ENCODE measurements at places on chromosomes 2 and 18.

- DNase-seq, result no peak
Observed at GRCh38 chr2:170298861-170299429, 121.0 kb downstream of the MYO3B start.

DNA sequence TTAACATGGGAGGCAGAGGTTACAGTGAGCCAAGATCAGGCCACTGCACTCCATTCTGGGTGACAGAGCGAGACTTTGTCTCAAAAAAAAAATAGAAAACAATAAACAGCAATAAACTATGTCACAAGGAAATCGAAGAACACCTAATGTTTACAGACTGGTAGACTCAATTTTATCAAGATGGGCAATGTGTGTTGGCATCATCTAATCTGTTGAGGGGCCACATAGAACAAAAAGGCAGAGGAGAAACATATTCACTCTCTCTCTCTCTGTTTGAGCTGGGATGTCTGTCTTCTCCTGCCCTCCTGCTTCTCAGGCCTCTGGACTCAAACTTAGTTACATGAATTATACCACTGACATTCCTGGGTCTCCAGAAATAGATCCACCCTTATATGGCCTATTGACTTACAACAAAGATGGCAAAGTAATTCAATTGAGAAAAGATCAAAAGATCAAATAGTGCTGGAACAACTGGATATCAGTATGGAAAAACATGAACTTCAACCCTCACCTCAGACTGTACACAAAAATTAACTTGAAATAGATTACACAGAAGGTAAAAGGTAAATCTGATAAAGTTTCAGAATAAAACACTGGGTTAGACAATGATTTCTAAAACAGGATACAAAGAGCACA, 703.8 kb upstream of the CRIM1 start:
- no peak for DNase-seq

DNA sequence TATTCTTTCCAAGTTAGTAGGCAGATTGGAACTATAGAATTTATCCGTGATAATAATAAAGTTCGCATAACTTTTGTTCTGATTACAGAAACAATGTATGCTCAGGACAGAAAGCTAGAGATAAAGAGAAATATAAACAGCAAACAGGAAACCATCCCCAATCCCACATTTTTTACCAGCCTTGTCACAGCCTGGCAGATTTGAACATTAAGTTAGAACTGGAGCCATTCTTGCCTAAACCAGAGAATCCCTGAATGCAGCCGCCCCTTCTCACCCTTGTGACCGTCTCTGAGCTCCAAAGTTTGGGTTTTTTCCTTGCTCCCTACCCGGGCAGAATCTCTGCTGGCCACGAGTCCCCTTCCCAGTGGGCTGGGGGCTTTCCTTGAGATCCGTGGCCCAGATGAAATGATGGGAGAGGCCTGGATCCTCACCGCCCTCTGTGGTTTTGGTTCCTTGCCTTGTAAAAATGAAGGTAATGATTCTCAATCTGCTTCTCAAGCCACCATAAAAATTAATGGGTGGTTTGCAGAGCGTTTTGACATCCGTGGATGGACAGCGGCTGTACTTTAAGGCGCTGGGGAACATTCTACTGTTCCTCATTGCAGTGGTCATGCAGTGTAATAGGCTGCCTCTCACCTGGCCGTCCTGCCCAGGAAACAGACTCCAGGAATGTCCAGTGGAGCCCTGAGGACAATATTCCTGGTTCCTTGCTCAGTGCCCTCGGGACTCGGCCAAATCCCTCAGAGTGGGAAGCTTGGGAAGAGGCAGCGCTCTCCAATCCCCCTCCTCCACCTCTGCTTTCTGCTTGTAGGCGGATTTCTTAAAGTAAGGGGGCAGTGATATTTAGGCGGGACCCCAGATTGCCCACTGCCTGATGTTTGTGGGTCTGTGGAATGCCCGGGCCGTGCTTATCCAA, 1.6 kb downstream of the SH3BP4 start:
- no peak for DNase-seq

- DNase-seq, result no peak
Observed at GRCh38 chr2:168712053-168712452, 90.4 kb upstream of the NOSTRIN start.

DNA sequence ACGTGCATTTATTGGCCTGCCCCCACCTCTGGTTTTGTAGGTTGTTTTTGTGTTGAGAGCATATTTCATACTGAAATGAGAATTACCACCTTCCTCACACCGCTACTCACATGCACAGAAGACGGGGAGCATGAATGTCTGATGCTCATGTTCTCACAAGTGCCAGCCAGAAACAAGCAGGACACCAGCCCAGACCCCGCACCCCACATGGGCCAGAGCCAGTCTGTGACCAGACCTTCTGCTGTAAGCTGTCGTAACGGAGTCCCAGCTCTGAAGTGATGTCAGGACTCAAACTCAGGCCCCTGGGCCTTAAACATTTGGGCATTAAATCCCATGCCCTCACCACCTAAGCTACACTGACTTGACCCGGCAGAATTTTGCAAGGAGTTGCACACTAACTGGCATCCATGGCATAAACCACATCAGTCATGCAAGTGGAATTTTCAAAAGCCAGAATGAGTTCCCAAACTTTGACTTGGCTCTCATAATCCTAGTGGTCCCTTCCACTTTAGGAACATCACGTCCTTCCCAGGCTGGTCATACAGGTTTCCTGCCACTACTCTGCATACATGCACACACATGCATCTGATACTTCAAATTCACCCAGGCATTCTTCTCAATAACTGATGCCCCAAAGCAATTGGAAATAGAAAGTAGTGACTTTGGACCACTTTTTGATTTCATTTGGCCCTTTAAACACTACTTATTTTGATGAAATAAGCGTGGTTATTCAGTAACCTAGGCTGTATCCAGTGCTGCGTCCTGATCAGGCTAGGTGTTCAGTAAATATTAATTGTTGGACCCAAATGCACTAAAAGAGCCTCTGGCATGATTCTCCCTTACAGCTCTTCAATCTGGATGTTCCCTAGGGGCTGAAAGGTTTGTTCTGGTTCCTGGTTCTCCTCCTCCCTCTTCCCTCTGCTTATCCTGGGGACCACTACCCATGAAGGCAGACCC, 223.1 kb upstream of the ID2 start:
- no peak for DNase-seq

GRCh38 chr2:126513033-126513432, 142.9 kb upstream of the GYPC start:
- no peak for DNase-seq

- DNase-seq, result no peak
Observed at GRCh38 chr2:230434677-230435324, 18.8 kb downstream of the SP100 start.

GRCh38 chr2:105323111-105323510, 6.4 kb downstream of the TGFBRAP1 start:
- DNase-seq, result no peak

DNA sequence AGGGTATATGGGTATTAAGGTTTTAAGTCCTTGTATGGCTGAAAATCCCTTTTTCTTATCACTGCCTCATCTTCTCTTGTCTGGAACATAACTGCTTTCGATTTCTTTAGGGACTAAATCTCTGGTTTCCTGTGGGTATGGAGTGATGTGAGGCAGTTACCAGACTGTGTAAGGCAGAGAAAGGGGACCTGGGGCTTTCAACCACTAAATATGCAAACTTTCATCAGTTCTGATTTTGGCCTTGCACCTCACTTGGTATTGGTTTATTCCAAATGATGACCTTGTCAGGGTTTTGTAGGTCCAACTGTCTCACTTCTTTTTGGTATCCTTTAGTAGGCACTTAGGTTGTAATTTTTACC, 9.3 kb downstream of the MAP4K4 start:
- DNase-seq, result no peak

- DNase-seq, result no peak
Observed at GRCh38 chr2:174635015-174635593, 37.5 kb upstream of the WIPF1 start.

DNA sequence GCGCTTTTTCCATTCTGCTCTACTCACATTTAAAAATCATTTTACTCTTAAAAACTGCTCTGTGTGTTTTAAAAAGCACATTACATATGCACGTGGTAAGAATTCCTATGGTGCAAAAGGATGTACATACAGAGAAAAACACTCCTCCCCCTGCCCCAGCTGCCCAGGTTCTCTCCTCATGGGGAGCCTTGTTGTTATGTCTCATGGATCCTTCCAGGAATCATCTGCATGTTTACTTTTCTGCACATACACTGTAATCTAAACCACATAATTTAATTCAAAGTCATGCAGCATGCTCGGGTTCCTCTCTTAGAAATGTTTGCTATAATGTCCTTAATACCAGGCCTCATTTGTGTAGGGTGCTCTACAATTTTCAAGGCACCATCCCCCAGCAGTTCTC, 243.3 kb downstream of the LOXHD1 start:
- DNase-seq, result no peak

DNA sequence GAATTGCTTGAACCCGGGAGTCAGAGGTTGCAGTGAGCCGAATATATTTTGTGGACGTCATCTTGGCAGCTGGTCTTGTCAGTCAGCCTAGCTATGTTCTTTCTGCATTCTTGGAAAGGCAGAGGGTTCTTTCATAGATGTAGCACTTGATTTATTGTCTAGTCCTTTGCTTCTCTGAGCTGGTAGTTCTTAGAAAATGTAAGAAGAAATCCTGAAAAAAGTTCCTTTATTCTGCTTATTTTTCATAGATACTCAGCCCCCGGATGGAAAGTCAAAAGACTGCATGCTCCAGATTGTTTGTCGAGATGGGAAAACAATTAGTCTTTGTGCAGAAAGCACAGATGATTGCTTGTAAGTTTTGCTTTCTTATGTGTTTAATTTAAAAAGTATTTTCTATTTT, 21.3 kb downstream of the PLEKHB2 start:
- no peak for DNase-seq

- DNase-seq, result no peak
Observed at GRCh38 chr18:23053776-23054457, 81.4 kb upstream of the CABLES1 start.

DNA sequence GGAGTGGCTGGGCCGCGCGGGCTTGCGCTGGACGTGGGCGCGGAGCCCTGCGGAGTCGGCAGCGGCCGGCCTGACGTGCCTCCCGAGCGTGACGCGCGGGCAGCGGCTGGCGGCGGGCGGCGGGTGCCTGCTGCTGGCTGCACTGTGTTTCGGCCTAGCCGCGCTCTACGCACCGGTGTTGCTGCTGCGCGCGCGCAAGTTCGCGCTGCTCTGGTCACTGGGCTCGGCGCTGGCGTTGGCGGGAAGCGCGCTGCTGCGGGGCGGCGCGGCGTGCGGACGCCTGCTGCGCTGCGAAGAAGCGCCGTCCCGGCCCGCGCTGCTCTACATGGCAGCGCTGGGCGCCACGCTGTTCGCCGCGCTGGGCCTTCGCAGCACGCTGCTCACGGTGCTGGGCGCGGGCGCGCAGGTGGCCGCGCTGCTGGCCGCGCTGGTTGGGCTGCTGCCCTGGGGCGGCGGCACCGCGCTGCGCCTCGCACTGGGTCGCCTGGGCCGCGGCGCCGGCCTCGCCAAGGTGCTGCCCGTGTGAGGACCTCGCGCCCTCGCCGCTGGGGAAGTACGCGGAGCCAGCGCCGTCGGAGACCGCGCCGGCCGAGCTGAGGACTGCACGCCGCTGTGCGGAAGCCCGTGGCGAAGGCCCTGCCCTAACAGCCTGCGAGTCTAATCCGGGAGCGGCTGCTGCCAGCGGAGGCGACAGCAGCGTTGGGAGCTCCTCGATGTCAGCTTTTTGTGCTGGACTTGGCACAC, 526 bp downstream of the SFT2D3 start:
- DNase-seq, result peak; percentile 55

- DNase-seq, result no peak
Observed at GRCh38 chr18:832085-832681, 20.1 kb upstream of the YES1 start.

- no peak for DNase-seq
Observed at GRCh38 chr2:65093211-65093610, 36.7 kb downstream of the RAB1A start.

GRCh38 chr2:62653582-62654422, 51.7 kb upstream of the EHBP1 start:
- no peak for DNase-seq

- DNase-seq, result no peak
Observed at GRCh38 chr2:207459990-207460757, 69.6 kb upstream of the CREB1 start.

DNA sequence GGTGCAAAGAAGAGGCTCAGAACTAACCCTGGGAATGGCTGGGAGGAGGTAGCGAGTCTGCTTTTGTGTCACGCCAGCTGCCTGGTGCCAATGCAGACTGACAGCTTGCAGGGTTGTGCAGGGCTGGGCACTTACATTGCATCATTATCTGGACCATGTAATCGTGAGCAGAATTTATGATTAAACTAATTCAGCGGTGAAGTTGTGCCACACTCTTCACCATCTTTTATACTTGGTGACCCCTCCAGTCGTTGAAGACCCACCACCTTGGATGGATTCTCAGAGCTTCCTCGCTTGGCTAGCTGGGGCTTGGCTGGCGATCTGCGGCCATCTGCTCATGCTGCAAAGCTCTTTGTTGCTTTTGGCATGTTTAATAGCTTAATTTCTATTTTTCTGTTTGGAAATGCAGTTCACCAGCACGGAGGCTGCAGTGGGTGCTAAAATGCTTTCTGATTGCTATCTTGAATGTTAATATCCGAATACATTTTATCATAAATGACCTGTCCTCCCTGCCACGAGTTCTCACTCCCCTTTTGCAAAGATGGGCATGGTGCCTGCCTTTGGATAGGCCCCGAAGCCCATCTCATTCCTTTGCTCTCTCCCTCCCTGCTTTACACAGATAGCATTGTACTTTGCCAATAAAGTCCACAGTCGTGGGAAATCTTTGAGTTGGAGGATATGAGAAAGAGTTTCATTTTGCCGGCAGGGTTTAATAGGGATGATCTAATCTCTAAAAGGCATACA, 188.2 kb downstream of the PRKCE start:
- no peak for DNase-seq

DNA sequence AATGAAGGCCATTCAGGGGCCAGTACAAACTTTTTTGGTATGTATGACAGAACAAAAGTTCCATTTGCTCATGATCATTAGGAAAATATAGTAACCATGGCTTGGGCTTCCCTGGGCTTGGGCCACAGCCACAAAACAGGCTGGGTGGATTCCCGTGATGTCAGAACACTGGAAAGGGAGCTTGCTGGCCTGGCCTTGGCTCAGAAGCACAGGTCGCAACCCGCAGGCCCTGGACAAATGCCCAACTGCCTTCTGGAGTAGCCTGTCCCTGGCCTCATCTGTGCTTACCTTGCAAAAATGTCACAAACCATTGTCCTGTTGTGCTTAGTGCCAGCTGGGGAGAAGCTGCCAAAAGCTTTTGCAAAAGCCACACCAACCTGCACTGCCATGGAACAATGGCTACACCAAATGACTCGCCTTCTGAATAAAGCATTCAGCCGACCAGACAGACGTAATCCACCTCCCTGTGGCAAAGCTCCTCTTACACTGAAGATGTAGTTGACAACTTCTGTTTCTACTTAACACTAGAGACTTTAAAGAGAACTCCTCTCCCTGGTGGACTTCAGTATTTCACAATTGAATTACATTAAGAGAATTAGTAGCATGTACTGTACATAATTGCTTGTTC, 125.5 kb downstream of the ANKRD44 start:
- DNase-seq, result no peak

- DNase-seq, result no peak
Observed at GRCh38 chr2:172226244-172227061, 123.8 kb upstream of the DLX2 start.

DNA sequence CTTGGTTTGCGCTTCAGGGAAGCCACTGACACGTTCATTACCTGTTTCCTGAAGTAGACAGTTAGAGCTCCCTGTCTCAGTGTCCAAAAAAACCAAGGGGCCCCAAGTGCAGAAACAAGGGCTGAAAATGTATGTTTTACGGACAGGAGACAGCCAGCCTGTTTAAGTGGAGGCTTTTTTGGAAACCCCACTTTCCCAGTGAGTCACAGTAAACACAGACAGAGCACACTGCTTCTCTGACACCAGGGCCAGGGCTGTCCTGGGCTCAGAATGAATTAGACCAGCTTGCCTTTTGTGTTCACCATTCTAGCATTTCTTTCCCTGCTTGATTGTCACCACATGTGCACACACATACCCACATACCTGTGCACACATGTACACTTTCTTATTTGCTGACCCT, 128.6 kb downstream of the SH3RF3 start:
- DNase-seq, result no peak

Measured in stimulated activated CD8-positive, alpha-beta memory T cell treated with anti-CD3 and anti-CD28 coated beads, Interleukin-15, amount 100 ng/mL, for 4 hours (primary cell).